Hindlimb muscle (tissue), 1 donor: ENCODE measurements at places on chromosomes 1 and 21.

DNA sequence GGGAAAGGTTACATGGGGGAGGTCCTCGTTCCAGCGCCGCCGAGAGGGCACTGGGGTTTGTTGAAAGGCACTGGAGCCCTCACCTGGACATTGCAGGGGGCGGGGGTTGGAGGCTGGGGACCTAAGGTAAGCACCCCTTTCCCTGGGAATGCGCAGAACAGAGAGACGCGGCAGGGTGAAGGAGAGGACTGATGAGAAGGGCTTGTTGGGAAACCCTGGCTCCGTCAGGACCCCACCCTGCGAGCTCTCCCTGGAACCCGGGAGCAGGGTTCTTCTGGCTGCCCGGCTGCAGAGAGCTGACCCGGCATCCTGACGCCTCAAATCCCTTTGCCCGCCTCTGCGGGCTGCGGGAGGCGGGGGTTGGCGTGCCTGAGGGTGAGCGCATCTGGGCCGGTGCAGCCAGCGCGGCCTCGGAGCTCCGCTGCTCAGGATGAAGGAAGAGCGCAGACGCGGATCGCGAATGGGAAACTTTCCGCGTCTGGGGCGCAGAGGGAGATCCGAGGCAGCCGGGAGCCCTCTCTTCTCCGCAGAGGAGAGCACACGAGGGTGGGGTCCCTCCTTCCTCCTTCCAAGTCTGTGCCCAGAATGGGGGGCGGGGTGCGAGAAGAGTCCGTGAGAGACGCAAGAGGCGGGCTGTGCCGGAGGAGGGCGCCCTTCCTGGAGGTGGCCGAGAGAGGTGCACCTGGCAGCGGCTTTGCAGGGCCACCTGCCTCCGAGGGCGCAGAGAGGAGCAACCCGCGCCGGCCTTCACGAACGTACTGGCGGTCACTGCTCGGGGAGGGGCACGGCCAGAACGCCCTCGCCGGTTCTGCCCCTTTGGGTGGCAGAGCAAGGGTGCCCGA is 2.4 kb downstream of the IGSF21 start:
- DNase-seq: no peak

DNA sequence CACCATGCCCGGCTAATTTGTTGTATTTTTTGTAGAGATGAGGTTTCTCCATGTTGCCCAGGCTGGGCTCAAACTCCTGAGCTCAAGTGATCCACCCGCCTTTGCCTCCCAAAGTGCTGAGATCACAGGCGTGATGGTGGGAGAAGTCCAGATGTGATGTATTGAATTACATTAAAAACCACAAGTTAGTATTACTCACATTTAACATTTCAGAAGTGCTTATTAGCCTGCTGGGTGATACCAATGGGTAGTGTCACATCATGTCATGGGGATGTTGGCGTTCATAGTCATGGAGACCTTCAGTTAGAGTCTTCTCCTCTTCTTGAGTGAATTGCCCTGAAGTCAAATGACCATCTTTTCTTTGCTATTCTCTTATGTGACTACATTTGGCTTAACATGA is 63.6 kb upstream of the VAMP3 start:
- DNase-seq: no peak

DNA sequence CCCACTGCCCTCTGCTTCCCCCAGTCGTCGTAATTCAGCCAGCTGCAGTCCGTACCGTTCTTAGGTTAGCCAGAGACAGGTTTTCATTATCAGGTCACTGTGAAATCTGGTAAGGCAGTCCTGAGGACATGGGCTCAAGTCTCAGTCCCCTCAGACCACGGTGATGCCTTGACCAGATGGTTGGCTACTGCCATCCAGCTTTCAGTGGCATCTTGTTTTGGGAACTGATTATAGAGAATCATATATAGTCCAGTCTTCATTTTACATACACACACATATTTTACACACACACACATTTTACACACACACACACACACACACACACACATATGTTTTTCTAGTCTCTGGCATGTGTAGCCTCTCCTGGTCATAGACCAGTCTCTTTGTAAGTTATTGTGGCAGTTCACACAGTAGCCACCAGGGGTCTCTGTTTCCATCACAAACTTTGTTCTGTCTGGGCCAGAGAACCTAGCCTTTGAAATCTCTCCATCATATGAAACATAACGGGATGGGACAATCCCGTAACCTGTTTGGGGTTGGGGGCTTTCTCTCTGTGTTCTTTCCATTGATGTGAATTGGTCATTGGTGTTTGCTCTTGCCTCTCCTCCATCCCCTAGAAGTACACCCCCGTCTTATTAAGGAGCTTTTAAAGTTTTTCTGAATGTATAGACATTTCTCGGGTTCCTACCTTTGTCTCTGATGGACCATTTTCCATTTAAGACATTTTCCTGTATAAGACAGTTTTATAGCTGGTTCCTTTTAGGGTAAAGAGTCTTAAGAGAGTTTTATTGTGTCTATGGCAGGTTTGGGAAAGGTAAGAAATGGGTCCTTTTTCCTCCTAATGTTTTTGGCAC is 8.4 kb upstream of the IKBKE start:
- peak; percentile 81 for DNase-seq

- DNase-seq: peak; percentile 32
Measured at GRCh38 chr1:8701794-8702471, 115.5 kb downstream of the RERE start.

DNA sequence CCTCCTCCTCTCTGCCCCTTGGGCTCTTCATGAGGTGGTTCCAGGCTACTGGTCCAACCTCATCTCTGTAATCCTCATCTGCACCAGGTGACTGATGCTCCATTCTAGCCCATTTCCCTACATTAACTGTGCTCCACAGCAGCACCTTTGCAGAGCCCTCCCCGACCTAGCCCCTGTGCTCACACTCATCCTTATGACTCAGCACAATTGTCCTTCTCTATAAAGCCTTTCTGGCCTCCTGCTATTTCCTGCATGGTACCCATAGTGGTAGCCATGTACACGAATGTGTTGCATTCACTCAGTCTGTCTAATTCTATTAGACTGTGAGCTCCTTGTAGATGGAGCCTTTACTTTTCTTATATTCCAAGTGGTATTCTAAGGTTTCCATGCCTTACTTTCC is 339.0 kb downstream of the DISC1 start:
- DNase-seq: no peak

GRCh38 chr1:94936861-94937620 is 10.1 kb upstream of the CNN3 start:
- no peak for DNase-seq

- no peak for DNase-seq
Measured at GRCh38 chr21:44849616-44850130, 23.8 kb downstream of the PTTG1IP start.

- no peak for DNase-seq
Measured at GRCh38 chr1:61670016-61670415, 54.9 kb downstream of the TM2D1 start.

DNA sequence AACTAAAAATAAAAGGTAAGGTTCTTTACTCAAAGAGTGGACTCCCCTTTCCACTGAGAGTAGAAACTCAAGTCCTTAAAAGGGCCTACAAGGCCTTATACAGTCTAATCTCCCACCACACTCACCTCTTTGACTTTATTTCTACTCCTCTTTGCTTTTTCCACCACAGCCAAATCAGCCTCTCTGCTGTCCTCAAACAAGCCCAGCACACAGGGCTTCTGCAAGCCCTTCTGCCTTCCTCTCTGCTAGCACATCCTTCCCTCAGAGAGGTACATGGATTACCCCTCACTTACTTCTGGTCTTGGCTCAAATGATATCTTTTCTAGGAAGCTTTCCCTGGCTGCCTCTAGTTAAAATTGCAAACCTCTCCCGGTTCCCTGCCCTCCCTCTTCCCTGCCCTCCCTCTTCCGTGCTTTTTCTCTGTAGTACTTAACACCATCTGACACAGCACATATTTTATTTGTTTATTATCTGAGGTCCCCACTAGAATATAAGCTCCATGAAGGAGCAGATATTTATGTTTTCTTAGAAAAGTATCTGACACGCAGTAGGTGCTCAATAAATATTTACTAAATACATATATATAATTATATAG is 1.7 kb downstream of the LYST start:
- no peak for DNase-seq

DNA sequence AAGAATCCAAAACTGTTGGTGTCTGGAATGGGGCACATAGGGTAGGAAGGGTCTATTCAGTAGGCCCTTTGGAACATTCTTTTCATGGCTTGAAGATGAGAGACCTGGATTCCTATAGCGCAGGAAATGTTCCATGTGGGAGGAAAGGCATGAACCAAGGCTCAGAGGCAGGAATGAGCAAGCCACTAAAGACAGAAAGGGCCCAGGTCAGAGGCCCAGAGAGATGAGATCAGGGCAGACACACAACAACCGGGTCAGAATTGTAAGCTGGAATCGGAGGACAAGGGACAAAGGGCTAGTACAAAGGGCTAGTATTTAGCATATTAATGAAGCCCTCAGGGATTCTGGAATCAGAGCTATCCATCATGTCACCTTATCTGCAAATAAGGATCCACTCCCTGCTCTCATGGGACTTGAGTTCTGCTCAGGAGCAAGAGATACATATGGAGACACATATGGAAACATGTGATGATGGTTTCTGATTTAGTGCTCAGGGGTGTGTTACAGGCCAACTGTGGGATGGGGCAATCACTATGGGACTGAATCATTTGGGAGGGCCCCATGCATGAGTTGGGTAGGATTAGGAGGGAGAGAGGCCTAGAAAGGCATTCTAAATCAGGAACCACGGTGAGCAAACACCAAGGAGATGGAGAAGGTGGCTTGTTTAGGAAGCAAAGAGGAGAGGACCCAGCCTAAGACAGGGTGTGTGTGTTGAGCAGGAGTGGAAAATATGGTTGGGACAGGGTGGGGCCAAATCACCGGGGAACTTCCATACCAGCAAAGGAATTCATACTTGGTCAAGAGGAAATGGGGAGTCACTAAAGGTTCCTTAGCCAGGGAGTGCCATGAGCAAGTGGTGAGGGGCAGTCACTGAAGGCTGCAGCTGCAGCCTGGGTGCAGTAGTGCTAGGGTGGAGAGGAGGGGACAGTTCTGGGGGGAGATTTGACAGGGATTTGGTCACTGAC is 8.6 kb downstream of the NECTIN4 start:
- DNase-seq: no peak
